ENCODE measurements at places on chromosomes 5 and 9.

- no peak for DNase-seq
Measured at GRCh38 chr5:68367717-68368116, 152.2 kb downstream of the PIK3R1 start.

GRCh38 chr9:87829756-87830155, 52.9 kb upstream of the SPATA31E1 start:
- no peak for DNase-seq

GRCh38 chr5:28602429-28602828, 1564.0 kb upstream of the CDH9 start:
- DNase-seq: no peak

- DNase-seq: no peak
Measured at GRCh38 chr9:70105147-70105546, 61.5 kb downstream of the MAMDC2 start.

DNA sequence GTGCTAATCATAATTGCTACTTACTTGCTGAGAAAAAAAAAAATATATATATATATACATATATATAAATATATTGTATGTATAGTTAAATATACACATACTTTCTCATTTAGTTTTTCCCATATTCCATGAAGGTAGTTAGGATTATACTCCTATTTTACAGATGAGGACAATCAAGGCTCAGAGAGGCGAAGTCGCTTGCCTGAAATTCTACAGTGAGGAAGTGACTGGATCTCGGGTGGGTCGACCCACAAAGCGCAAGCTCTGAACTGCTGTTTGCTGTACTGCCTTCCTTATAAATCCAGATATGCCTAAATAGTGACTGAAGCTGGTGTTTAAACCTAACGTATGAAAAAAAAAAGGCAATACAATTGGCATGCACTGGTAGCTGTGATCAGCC, 148.3 kb upstream of the TBC1D2 start:
- no peak for DNase-seq

GRCh38 chr5:101932599-101932998, 363.5 kb downstream of the SLCO4C1 start:
- DNase-seq: no peak

- peak; percentile 43 for DNase-seq
Measured at GRCh38 chr9:38068701-38069628, at the start of gene SHB. TSS of gene SHB (minus strand) at chr9:38069227. CDS start at chr9:38068645, 582 bp downstream.

DNA sequence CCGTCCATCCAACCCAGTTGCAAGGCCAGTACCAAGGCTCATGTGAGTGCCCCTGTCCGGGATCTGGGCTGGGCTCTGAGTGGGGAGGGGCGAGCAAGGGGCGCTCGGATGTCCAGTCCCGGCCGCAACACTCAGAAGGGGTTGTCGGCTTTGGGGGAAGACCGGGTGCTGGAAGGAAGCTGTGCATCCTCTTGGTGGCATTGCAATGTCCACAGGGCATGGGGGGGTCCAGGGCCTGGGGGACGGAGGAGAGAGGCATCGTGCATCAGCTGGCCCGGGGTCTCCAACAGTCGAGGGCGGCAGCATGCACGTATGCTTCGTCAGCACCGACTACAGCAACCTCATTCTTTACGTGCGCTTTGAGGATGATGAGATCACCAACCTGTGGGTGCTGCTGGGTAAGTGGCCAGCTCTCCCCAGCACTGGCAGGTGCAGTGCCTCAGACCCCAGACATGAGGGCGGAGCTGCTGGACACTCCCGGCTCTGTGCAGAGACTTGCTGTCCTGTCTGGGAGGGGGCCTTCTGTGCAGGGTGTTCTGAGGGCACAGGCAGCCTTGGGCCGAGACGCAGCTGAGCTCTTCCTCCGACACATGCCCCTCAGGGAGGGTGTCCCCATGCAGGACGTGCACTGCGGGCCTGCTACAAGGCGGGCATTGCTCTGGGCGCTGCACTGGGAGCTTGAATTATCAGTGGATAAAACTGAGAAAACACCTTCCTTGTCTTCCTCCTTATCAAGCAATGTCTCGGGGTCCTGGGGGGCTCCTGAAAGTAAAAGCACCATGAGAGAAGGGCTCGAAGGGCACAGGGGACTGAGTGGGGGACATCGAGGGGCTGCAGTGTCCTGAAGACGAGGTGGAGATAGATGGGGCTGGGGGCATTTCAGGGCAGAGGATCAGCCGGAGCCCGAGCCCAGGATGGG, 22.5 kb downstream of the GLT6D1 start:
- DNase-seq: no peak

- no peak for DNase-seq
Measured at GRCh38 chr5:56607074-56607473, 208.3 kb upstream of the MAP3K1 start.

GRCh38 chr5:58412932-58413331, 47.0 kb downstream of the PLK2 start:
- no peak for DNase-seq

DNA sequence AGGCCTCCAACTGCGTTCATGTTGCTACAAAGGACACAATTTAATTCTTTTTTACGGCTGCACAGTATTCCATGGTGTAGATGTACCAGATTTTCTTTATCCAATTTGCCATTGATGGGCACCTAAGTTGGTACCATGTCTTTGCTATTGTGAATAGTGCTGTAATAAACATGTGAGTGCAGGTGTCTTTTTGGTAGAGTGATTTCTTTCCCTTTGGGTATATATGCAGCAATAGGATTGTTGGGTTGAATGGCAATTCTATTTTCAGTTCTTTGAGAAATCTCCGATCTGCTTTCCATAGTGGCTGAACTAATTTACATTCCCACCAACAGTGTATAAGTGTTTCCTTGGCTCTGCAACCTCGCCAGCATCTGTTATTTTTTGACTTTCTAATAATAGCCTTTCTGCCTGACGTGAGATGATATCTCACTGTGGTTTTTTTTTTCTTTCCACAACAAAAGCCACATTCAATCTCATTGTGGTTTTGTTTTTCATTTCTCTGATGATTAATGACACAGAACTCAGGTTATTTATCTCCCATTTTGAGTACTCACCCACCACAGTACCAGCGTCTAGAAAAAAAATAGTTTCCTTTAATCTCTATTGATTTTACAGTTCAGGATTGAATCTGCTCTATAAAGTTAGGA, 21.9 kb downstream of the ARRDC3 start:
- DNase-seq: no peak

DNA sequence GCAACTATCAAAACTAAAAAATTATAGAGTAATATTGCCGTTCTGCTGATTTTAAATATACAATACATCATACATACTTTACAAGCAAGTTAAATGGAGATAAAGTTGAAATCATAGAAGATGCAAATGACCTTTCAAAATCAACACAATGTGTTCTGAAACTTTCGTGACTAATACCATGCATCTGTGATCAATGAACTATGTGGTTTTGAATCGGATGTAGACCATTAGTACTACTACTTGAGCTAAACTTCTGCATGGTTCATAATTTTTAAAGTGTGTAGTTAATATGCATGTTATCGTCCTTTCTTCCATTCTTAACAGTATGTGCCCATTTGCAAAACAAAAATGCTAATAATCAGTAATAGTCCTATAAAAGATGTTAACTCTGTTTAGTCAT, 11.3 kb upstream of the PHF2 start:
- DNase-seq: no peak

GRCh38 chr5:11903614-11904264, 507 bp downstream of the CTNND2 start:
- no peak for DNase-seq

GRCh38 chr9:22332202-22332601, 114.4 kb upstream of the DMRTA1 start:
- DNase-seq: peak; percentile 31

DNA sequence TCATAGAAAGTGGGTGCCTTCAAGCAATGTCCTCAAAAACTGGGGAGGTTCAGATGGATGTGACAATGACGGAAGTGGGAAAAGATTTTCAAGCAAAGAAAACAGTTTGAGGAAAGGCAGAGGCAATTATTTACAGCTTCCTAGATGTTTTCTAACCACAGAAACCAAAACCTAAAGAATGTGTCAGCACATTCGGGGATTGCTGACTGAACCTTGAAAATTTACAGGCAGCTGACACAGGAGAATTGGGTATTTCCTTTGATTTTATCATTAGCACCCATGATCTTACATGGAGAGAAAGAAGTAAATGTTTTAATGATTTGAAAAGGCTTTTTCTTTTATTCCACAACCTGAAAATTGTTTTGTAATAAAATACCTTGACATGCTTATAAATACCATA, 369.0 kb downstream of the ACTL7B start:
- no peak for DNase-seq

GRCh38 chr9:121737481-121737931, 86.1 kb downstream of the DAB2IP start:
- no peak for DNase-seq

- DNase-seq: no peak
Measured at GRCh38 chr5:147509041-147509709, 693 bp downstream of the DPYSL3 start.

- DNase-seq: peak; percentile 69
Measured at GRCh38 chr9:92392690-92393089, 11.7 kb downstream of the OGN start.

DNA sequence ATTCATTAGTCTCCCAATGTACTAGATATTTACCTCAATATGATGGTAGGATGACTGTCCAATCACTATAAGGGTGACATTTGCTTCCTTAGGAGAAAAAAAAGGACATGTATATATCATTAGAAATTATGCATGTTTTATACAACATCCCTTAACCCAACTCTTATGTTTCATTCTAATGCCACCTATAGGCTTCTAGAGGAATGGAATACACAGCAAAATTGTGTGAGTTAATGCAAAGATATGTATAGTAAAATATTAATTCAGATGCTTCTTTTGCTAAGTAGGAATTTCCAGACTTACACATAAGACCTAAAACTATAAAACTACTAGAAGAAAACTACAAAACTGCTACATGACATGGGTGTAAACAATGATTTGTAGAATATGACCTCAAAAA, 3.5 kb downstream of the PRXL2C start:
- DNase-seq: peak; percentile 60

- DNase-seq: no peak
Measured at GRCh38 chr5:148970228-148970627, 92.6 kb downstream of the SH3TC2 start.

- no peak for DNase-seq
Measured at GRCh38 chr9:17480966-17481365, 97.9 kb upstream of the SH3GL2 start.

- DNase-seq: no peak
Measured at GRCh38 chr9:119272500-119273211, 96.6 kb downstream of the BRINP1 start.

- no peak for DNase-seq
Measured at GRCh38 chr9:29393064-29393463, 1819.8 kb upstream of the C9orf72 start.

DNA sequence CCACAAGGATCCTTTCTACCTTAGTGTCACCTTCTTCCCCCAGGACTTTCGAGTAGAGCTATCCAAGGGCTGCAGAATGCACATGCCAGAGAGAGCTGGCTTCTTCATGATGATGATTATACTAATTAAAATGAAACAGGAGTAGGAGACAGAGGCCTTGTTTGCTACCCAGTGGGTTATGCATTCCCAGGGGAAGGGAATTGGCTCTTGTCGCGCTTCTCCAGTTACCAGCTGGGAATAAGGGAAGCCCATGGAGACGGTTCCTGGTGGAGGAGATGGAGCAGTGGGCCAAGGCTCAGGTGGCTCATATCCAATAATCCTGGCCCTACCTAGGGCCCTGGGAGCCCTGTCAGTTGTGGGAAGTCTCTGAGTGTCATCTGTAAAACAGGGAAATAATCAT, 65.1 kb downstream of the WWC1 start:
- no peak for DNase-seq

- DNase-seq: no peak
Measured at GRCh38 chr5:32942225-32942989, 231.3 kb downstream of the NPR3 start.

DNA sequence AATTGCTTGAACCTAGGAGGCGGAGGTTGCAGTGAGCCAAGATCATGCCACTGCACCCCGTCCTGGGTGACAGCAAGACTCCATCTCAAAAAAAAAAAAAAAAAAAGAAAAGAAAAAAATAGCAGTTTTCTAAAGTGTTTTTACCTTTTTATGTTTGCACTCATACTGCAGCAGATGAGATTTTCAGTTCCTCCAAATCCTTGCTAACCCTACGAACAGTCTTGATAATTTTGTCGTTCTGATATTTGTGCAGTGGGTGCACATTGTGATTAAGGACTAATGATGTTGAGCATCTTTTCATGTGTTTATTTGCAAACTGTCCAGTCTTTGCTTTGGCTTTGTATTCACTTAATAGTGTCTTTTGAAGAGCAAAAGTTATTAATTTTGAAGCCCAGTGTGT, 42.9 kb downstream of the ZCCHC7 start:
- no peak for DNase-seq
